ENCODE measurements at places on chromosomes 3 and 15. TPM values are rescaled to one million over a fixed set of nuclear protein-coding genes. Genes with fewer than 3 reads are reported as not detected.

TMC3 gene
- total RNA-seq, result not detected

NRG4 gene
- total RNA-seq, result not detected

ACTRT3 gene
- total RNA-seq, result 6.1 TPM

TMEM108 gene
- total RNA-seq, result under 0.01 TPM

MNS1 gene
- total RNA-seq, result 2.1 TPM

SOX2 gene
- not detected for total RNA-seq

CFAP100 gene
- not detected for total RNA-seq

A4GNT gene
- total RNA-seq, result not detected

STXBP5L gene
- total RNA-seq, result not detected

RFTN1 gene
- 26.7 TPM for total RNA-seq

ATRIP gene
- total RNA-seq, result 3.0 TPM

SERINC4 gene
- total RNA-seq, result under 0.01 TPM

ANKRD63 gene
- total RNA-seq, result not detected

GOLGA8T gene
- 0.26 TPM for total RNA-seq

FAM81A gene
- 0.33 TPM for total RNA-seq

MYZAP gene
- total RNA-seq, result not detected

CYP19A1 gene
- total RNA-seq, result 3.9 TPM

NEK11 gene
- total RNA-seq, result 14.4 TPM

SLC22A14 gene
- 0.17 TPM for total RNA-seq

GOLGA6A gene
- not detected for total RNA-seq

CMTM7 gene
- 3.3 TPM for total RNA-seq

MINAR1 gene
- total RNA-seq, result 0.33 TPM

WDR72 gene
- not detected for total RNA-seq

SST gene
- total RNA-seq, result not detected

SLC28A1 gene
- not detected for total RNA-seq

IGSF10 gene
- total RNA-seq, result 45.9 TPM

TUSC7 gene
- total RNA-seq, result not detected

SHC4 gene
- total RNA-seq, result 1.5 TPM

TOPBP1 gene
- total RNA-seq, result 15.2 TPM

FETUB gene
- not detected for total RNA-seq

INSYN1 gene
- total RNA-seq, result 1.3 TPM

LYZL4 gene
- total RNA-seq, result not detected

ZNF774 gene
- total RNA-seq, result 1.3 TPM

KNG1 gene
- total RNA-seq, result not detected
